Retinal pigment epithelial cell (primary cell): ENCODE measurements at places on chromosomes 7 and 10.
A peak's percentile ranks its signal among the peaks of the same experiment; 100 is the strongest.

DNA sequence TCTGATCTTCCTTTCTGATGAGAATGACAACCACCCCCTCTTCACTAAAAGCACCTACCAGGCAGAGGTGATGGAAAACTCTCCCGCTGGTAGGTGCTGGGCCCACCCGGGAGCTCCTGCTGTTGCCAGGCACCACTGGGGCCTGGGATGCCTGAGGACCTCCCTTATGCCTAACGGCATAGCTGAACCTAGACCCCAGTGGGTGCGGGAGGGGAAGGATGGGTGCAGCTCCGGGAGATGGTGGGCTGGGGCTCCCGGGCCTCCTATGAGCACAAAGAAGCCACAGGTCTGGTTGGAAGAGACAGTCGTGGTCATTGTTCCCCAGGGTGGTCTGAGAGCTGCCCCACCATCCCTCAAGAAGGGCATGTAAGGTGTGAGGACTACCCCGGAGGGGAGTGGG, 15.6 kb upstream of the VSIR start:
- no peak for DNase-seq

- no peak for DNase-seq
Observed at GRCh38 chr7:114051871-114052331, 133.1 kb upstream of the PPP1R3A start.

DNA sequence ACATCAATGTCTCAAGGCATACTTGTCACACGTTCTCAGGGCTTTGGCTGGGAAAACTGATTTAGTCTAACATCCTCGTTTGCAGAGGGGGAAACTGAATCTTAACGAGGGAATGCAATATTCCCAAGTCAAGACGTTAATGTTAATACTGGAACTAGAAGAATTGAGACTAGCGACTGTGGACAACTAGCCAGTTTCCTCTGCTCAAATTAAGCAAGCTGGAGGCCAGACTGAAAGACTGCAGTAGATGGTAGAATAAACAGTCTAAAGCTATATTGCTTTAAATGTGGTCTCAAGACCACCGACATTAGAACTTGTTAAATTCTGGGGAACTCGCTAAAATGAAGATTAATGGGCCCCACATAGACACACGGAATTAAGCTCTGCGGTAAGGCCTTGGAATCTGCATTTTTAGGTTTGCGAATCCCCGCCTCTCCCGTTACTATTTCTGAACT, 639 bp upstream of the TFAM start:
- no peak for DNase-seq

GRCh38 chr10:14543046-14543903, 212.6 kb upstream of the FRMD4A start:
- no peak for DNase-seq

- no peak for DNase-seq
Observed at GRCh38 chr10:24561453-24561852, 162.2 kb downstream of the ARHGAP21 start.

DNA sequence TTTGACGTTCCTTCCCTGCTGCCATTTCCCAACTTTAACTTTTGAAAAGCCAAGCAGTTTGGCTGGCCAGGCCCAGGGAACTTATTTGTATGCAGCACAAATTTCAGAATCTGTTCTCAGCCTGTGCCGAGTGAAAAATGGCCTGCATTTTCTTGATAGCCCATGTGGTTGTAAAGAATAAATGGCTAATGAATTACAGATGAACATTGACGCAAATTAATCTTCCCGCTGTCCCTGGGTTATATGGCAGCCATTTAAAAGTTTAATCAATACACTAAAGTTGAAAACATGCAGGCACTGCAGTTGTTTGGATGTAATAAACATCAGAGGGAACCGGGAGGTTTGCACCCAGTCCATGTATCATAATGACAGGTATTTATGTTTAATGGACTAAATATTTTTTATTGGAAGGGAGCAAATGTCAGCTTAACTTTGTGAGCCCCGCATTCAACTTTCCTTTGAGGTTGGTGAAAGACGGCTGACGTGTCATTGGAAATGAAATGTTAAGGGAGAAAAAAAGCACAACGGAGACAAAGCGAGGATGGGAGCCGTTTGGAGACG, 1092.4 kb downstream of the LRMDA start:
- DNase-seq = no peak

GRCh38 chr10:123648595-123648994, 17.6 kb upstream of the GPR26 start:
- no peak for DNase-seq

- no peak for DNase-seq
Observed at GRCh38 chr7:82410461-82410860, 33.1 kb downstream of the CACNA2D1 start.

GRCh38 chr7:23759671-23760391, 49.8 kb downstream of the STK31 start:
- DNase-seq = peak; percentile 91

GRCh38 chr10:11931038-11931437, 107.9 kb downstream of the PROSER2 start:
- no peak for DNase-seq

DNA sequence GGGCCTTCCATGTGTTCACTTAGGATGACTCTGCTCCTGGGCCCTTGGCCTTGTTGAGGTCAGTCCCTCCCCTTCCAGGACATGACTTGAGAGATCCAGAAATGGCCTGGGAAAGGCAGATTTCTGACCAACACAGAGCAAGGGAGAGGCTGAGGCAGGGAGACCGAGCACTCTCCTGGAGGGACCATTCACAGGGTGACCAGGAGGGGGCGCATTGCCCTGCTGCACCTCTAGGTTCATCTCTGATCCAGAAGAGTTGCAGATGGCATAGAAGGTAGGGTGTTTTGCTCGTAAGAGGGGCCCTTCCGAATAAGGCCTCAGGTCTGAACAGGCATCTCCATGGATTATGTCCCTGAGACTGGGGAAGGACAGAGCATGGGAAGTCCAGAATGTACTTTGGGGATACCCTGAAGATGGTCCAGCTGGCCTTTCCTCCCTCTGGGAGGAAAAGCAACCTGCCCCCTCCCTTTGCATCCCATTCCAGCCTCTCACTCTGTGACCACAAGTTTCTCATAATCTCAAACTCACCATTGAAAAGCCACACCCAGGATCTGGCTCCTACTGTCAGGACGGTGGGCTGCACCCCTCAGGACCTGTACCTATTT, 6.6 kb downstream of the DMBT1 start:
- DNase-seq = no peak

DNA sequence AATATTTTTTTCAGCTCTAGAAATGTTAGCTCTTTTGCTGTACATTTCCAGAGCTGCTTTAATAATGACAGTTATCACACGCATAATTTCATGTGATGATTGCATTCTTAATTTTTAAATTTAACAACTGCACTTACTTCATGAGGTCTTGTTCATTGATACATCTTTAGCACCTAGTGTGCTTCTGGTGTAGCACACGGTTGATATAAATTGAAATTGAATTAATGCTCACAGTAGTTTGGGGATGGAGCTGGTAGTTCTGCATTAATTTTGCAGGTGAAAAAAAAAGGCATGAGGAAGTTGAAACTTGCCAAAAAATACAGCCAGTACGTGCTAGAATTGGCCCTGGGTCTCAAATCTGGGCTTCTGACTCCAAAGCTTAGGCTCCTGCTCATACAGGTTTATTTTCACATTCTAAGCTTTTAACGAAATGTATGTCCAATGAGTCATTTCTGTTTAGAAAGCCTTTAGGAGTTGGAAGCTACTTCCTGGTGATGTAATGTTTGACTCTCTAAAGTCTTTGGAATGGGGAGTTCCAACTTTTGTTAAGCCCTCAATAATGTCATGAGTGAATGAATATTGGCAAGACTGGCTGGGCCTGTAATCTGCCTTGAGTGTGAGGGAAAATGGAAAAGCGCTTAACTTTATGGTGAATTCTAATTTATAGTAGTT, 62.5 kb downstream of the DAGLB start:
- DNase-seq = peak; percentile 94

DNA sequence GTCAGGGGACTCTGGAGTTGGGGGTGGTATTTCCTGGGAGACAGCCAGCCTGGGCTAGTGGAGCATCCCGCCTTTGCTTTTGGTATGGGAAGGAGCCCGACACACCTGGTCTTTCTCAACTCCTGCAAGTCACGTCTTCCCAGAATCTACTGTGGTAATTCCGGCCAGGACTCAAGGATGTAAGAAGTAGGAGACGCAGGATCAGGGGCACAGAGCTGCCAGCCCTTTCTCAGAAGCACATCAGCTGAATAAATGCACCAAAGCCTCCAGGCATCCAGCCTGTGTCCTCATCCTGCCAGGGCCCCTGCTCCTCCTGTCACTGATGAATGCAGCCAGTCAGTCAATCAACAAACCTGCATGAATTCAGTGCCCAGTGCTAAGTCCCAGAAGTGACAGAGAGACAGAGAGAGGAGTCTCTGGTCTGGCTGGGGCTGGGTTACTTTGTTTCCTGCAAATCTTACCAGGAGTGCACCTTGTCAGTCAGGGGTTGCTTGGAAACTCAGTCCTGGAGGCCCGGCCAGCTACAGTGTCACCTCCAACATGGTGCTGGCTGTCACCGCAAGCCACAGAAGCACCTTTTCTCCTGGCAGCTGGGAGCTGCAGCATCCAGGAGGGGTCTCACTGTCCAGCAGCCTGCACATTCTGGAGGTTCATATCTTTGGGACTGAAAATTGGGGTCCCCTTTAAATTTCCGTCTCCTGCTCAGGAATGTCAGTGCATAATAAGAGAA, 101.8 kb downstream of the PTPRE start:
- DNase-seq = no peak

DNA sequence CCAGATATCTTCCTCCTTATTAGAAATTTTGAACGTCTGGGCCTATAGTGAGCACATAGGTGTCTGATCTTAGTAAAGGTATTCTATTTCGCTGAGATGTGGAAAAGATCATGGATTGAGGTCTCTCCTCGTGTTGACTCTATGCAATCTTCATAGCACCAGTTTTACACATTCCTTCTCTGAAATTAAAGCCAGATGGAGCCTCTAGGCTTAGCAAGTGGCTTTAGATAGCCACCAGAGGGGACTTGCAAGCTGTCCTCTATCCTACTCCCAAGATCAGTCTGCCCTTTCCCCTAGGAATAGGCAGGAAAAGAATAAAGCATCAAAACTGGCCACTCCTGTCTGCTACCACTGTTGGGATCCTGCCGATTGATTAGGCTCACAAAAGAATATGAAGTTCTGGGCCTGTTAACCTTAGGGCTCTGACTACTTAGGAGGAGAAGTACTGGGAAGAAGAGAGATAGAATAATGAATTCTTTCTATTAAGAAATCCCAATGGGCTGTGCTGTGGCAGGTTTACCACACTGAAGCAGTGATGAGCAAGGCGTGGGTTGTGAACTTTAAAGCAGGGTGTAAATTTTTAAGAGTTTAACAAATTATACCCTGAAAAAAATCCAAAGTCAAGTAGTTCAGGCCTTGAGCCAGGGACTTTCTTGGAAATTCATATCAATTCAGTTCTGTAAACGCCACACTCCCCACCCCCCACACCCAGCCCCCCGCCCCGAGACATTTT, 2.2 kb upstream of the STRIP2 start:
- DNase-seq = no peak

- no peak for DNase-seq
Observed at GRCh38 chr10:11225935-11226334, 208.3 kb downstream of the CELF2 start.

GRCh38 chr10:14084875-14085274, 245.8 kb downstream of the FRMD4A start:
- no peak for DNase-seq

DNA sequence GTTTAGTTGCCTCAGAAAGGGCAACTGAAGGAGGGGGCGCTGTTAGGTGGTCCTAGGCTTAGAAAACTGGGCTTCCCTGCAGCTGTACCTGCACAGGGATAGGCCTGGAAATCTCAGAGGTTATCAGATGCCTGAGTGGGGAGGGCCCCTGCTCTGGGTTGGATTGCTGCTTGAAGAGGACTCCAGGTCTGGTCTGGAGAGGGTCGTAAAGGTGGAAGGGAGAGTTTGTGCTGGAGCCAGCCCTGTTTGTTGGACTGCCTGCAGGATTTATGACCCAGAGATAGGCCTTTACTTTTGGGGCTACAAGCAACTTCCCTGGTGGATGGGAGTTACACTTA, 765.9 kb downstream of the GRID1 start:
- no peak for DNase-seq

- no peak for DNase-seq
Observed at GRCh38 chr10:5961405-5962100, 15.8 kb downstream of the IL15RA start.
